ENCODE measurements at places on chromosomes 4 and X.

GRCh38 chr4:99885063-99885664 is 9.1 kb downstream of the LAMTOR3 start:
- DNase-seq, result peak; percentile 43

DNA sequence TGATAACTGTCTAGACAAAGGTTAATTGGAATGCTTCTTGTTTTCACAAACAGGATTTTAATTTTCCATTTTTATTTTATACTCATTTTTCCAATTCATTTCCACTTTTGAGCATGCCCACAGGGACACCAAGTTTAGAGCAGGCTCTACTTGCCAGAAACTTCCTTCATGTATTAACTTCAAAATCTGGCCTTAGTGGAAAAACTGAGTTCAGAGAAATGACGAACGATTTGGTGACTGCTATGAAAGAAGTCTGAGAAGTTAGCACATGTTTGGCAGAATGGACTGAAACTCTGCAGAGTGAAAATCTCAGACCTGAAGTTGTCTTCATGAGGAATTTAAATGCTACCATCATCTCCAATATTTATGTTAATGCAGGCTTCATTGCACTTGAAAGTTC is 214.1 kb downstream of the THOC2 start:
- no peak for DNase-seq

DNA sequence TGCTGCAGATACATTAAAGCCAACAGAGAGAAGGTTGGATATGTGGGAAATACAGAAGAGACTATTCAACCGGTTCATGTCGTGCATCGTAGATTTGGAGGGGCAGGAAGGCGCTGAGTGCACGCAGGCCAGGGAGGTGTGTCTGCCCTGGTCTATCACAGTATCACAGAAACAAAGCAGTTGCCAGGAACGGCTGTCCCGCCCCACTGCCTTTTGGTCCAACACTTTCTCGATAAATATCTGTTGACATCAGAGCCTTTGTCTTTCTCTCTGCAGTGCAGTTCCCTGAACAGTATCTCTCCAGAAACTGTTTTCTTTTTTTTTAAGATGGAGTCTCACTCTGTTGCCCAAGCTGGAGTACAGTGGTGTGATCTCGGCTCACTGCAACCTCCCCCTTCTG is 151.1 kb upstream of the BCOR start:
- no peak for DNase-seq

DNA sequence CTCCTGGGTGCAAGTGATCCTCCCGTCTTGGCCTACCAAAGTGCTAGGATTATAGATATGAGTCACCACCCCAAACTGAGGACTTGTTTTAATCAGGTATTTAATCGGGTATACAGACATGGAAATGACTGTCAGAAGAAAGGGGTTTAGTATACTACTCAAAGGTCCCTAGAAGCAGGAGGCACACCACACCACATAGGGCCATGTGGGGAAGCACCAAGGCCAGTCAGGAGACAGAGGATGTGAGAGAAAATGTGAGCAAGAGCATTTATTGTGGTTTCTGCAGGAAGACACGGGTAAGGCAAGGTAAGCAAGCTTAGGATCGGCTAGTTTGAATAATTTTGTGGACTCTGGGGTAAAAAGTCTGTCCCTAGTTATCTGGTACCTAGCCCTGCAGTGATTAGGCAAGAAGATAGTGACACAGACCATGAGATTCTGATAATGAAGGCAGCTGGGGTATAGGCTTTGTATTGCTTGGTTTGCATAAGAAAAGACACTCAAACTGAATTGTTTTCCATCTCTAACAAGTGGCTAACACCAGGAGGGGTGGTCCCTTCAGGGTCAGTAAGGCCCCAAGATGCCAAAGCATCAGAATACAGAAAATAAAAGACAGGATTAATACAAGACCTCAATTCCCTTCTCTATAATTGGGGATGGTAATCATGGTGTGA is 408.8 kb upstream of the F9 start:
- DNase-seq, result no peak

DNA sequence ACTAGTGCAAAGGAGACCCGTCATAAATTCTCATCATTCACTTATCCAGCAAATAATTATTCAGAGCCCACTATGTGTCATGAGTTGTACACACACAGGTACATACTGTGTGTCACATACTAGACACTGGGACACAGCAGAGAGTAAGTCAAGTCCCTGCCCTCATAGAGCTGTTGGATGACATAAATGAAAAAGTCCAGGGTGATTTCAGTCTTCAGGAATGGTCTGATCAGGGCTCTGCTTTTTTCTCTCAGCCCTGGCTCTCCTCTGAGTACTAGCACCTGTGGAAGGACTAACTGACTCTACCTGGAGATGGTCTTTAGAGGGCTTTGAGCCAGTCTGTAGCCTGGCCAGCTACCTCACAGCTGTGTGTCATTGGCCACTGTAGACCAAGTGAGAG is 198.0 kb upstream of the LEF1 start:
- DNase-seq, result no peak

- DNase-seq, result no peak
Observed at GRCh38 chrX:46251755-46252154, 293.5 kb downstream of the ZNF674 start.

DNA sequence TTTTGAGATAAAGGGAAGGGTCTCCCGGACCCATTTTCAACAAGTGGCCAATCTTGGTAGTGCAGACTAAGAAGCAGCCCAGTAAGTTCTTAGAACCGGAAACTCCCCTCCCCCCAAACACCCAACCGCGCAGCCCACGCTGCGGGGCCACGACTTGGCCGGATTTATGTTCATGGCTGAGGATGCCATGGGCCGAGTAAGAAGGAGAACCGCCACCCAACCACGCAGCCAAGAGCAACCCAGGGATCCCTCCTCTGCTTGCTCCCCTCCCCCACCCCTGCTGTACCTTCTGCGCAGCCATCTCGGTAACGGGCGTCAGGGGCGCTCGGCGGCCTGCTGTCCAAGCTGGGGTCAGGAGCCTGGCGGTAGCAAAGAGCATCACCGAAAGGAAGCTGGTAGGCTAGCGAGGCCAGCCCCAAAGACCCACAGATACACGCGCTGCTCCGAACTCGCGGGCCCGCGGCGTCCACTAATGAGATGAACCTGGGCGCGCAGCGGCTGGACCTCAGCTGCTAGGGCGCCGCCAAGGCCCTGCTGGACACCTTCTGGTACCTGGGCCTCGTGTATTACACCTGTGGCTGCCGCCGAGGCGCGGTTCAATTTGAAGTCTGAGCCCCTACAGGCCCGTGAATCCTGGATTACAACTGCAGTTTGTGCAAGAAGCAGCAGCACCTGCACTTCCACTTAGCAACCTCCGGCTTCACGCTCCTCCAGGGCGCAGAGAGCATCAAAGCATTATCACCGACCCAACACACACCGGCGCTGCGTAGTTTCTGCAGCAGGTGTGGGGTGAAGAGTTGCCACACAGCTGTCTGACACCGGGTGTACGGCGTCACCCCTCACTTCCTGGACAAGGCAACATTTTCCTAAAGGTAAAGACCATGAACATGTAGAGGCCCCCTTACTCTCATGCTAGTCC is 63.4 kb downstream of the NUDT10 start:
- DNase-seq, result peak; percentile 64

DNA sequence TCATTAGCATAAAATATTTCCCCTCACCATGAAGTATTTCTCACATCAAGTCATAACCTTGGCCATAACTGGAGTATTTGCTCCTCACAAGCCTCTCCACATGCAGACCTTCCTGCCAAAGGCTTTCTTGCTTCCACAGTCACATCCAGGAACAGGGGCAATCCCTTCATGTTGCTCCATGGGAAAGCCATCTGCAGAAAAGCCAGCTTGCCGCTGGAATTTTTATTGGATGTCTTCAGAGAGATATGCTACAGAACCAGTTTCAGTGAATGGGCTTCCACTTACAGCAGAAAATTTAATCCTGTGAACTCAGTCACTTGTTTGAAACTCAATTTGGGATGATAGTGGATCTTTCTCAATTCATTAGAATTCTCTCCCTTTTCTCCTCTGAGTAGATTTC is 3.2 kb upstream of the CDKN2AIP start:
- DNase-seq, result no peak

- DNase-seq, result no peak
Observed at GRCh38 chrX:100418556-100418955, 8.5 kb upstream of the PCDH19 start.

DNA sequence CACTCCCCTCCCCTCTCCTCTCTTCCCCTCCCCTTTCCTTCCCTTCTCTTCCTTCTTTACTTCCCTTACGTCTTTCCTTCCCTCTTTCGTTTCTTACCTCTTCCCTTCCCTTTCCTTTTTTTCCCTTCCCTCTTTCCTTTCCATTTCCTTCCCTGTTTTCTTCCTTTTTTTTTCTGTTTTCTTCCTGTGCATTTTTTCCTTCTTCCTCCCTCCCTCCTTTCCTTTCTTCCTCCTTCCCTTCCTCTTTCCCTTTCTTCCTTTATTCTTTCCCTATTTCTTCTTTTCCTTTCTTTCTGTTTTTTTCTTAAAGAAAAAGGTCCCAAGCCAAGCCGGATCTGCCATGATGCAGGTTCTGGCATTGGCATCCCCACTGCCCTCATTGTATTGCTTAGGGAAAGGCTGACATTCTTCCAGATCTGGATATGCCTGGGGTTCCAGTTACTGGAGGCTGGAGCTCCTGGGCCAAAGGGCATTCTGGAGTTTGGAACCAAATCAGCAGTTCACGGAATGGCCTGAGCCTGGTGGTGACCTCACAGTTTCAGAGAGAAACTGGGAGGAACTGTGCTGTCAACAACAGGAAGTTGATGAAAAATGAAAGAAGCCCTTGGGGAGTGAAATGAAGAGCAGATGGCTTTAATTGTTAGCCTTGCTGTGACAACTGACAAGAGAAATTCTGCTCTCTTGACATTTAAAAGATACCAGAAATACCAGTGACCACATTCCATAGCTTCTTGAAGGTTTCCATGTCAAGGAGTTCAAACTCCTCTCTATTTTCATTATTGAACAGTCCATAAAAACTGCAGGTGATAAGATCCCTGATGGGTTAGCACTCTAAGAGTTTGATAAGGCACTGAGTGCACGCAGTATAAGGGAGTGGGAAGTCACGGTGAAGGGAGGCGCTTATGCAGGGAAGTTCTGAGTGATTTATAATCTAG is 622.1 kb downstream of the SPRY1 start:
- DNase-seq, result no peak

DNA sequence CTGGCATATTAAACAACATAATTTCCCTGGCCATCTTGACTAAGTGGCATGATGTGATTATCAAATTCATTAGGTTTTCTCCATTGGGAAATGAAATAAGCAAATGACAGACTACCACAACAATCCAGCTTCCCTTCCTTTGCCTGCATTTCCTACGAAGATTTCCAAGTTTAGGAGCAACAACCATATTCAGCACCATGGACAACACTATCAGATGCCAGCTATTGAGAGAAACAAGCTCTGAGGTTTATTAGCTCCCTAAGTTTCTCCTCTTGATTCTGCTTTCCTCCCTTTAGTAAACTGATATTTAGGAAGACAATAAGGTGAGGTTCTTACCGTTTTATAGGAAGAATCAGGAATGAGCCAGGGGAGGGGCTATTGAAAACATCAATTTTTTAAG is 36.2 kb downstream of the DCX start:
- no peak for DNase-seq

DNA sequence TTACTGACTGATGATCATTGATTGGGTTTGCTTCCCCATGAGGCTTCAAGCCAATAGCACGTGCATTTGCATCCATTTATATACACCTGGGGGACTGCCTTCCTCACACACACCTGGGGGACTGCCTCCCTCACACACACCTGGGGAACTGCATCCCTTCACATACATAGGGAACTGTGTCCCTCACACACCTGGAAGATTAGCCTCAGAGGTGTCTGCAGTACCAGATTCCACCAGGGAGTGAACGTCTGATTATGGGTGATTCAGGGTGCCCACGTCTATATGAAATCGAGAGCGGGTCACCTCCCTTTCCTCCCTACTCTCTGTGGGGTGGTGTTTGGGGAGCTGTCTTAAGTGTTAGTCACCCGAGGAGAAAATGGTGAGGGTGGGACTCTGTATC is 16.9 kb downstream of the CD99 start:
- no peak for DNase-seq

- no peak for DNase-seq
Observed at GRCh38 chr4:6989331-6989923, 53.7 kb upstream of the TADA2B start.

DNA sequence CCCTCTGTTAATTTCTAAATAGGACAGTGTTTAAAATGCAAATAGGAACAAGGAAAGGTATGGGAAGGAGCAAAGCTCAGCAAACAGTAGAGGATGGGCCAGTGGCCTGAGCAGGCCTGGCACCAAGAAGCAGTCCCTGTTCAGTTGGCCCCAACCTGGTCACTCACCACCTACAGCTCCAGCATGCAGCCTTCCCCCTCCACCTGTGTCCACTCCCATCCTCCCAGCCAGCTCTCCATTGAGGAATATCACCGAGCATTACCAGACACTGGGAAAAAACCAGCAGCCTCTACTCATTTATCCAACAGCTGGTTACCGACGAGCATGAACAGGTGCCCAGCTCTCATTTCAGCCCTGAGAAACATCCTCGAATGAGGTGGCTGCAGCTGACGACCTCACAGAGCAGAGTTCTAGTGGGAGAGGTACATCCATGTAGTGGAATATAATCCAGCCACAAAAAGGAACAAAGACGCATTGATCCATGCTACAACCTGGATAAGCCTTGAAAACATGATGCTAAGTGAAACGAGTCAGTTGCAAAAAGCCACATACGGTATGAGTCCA is 25.6 kb downstream of the CD99L2 start:
- no peak for DNase-seq

DNA sequence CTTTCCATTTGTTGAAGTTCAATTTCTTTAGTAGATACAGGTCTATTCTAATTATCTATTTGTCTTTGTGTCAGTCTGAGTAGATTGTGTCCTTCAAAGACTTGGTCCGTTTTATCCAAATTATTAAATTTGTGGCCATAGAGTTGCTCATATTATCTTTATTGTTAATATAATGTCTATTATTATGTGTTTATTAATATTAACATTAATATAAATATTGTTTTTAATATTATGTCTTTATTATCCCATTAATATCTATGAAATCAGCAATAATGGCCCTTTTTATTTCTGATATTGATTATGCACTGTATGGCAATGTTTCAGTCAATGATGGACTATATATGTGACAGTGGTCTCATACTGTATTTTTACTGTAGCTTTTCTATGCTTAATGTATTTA is 2067.3 kb upstream of the AGA start:
- DNase-seq, result no peak

GRCh38 chrX:362937-363620 is 23.6 kb downstream of the PPP2R3B start:
- no peak for DNase-seq

GRCh38 chrX:5399403-5399802 is 829.3 kb downstream of the NLGN4X start:
- DNase-seq, result no peak

DNA sequence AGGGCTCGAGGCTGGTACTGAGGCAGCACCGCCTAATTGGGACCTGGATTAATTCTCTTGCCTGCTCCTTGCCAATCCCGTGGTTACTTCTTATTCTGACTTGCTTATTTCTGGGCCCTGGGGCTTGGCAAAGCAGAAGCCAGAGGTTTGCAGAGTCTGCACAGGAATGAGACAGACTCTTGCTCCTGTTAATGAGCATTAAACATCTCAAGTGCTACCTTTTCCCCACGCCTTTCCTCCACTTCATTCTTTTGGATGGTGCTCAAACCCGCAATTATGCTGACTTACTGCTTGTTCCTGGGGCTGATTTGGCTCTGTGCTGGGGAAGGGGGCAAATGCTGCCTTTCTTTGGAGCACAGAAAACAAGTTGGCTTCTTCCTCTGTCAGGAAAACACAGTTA is 16.5 kb upstream of the STOX2 start:
- DNase-seq, result no peak

- no peak for DNase-seq
Observed at GRCh38 chr4:157172011-157172410, 48.5 kb upstream of the GRIA2 start.
